ENCODE measurements at places on chromosomes 7 and 10.

DNA sequence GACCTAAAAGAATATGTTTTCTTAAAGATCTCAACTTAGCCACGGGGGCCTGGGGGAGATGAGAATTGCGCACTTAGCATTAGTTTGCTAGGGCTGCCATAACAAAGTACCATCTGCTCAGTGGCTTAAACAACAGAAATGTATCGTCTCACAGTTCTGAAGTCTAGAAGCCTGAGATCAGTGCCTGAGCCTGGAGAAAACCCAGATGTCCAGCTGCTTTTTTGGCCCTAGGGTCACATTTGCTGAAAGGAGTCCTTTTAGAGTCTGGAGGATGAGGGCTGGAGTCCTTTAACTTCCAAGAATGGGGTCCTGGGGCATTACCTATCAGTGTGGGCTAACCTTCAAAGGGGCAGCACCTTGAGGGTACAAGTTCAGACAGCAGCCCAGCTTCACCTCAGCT is 48.2 kb downstream of the SMURF1 start:
- DNase-seq: no peak

DNA sequence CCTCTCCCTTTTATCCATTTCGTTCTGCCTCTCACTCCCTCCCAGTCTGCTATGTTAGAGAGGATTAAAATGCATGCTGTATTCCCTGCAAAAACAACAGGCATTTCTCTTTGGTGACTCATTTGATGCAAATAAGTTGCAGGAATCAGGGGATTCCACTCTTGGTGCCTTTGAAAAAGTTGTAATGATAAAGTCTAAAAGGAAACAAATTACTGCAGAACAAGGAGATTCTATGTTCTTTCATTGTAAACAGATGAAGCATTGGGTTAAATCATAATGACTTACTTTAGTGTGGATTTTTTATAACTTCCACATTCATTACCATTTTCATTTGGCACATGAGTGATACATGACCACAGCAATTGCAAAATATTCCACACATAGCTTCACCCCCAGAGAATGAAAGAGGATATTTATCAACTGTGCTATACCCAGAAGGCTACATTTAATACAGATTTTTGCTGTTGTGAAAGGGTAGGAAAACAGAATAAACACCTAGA is 33.4 kb upstream of the ABLIM1 start:
- no peak for DNase-seq

DNA sequence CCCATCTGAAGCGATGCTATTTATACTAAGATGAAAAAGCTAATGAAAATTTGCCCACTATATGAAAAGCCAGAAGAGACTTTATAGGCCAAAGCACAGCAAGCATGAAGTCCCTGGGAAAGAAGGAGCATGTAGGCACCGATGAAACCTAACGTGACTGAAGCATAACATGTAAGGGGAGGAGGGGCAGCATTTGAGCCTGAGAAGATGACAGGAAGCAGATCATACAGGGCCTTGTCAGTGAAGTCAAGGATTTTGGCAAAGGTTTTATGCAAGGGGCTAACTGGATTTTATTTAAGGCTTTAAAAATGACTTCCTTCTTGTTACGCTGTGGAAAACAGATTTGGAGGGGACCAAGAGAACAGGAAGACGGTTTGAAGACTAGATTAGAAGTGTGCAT is 744.0 kb downstream of the PHTF2 start:
- no peak for DNase-seq

DNA sequence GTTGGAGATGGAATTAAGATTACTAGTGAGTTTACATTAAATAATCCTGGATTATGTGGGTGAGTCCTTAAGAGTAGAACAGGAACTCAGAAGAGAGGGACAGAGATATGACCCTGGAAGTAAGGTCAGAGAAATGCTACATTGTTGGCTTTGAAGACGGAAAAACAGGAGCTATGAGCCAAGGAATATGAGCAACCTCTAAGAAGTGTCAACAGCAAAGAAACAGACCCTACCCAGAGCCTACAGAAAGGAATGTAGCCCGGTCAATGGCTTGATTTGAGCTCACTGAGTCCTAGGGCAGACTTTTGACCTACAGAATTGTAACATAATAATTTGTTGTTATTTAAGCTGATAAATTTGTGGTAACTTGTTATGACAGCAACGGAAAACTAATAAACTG is 304.9 kb downstream of the IPMK start:
- DNase-seq: no peak

GRCh38 chr10:21090609-21091082 is 193.5 kb upstream of the NEBL start:
- no peak for DNase-seq

DNA sequence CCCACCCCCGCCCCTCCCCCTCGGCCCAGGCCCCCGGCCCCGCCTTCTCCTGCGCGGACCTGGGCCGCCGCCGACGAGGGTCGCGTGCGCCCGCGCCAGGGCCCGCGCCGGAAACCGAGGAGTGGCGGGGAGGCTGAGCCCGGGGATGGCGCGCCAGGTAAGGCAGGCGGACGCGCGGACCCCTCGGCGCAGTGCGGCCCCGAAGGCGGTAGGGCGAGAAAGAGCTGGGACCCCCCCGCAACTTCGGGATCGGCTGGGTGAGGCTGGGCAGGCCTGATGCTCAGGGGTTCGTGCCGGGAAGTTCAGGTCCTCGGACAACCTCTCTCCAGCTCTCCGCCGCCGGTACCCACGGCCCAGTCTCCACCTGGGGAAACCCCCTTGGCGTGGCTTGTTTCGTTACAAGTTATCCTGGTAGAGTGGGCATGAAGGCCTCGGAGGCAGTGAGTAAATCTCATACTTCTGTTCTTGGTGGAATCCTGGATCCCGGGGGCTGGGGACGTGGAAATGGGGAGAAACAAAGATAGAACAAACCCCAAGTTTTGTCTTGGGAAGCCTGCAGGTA is 58.4 kb downstream of the ZNF467 start:
- no peak for DNase-seq

DNA sequence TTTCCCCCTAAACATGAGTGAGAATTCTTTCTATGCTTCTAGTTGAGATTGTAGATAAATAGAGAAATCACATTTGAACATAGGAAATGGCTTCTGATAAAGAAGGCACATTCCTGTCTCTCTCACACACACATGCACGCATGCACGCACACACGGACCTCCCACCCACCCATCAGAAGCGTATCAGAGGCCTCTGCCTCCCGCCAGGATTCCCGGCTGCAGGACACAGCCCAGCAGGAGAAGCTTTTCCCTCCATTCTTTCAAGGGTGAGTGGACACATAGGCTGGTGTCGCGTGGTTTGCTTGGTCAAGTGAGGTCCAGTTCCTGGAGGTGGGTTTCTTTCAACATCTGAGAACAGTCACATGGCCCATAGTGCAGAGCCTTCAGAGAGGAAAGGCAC is 34.2 kb downstream of the KLF6 start:
- no peak for DNase-seq

Data from glomerular endothelial cell (primary cell).